Occipital lobe (tissue), 3 donors: ENCODE measurements at places on chromosomes 3 and 15.
A peak's percentile ranks its signal among the peaks of the same experiment; 100 is the strongest.

DNA sequence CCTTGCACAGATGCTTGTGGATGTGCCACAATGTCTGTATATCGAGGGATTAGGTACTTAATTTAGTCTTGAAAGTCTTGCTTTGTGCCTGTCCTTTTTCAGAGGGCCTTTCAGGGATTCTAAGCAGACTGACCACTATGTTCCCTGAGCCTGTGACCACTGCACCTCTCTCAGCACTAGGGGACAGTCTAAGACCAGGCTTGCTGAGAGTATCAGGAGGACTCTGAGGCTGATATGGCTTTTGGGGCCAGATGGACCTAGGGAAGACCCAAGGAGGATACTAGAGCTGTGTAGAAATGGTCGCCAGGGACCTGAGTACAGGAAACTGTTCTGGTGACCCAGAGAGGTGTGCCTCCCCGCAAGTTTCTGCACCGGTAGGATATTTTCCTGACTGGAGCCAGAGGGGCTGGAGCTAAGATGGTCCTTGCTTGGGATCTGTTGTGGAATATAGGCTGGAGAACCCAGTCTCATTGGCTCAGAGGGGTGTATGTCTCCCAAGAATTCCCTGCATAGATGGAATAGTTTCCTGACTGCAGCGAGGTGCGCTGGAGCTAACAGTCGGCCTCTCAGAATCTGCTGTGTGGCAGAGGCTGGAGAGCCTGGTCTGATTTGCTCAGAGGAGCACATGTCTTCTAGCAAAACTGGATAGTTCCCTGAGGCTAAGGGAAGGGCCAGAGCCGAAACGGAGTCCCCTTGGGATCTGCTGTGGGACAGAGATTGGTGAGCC lies 213.2 kb upstream of the DCBLD2 start:
- no peak for DNase-seq

DNA sequence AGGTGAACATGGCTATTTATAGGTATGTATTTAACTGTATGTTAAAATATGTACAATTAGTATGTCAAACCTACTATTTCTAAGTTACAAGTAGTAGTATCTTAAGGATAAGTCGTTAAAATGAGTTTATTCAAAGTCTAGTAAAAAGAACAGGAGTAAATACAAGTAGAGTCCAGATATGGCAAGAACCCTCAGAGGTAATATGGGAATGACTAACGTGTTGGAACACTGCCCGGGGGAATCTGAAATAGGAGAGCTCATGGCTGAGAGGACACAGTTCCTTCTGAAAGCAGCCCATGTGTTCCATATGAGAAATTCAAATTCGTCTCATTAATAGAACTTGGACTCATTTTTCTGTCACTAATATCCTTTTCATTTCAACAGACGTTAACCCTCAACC lies 158.8 kb downstream of the CLSTN2 start:
- no peak for DNase-seq

DNA sequence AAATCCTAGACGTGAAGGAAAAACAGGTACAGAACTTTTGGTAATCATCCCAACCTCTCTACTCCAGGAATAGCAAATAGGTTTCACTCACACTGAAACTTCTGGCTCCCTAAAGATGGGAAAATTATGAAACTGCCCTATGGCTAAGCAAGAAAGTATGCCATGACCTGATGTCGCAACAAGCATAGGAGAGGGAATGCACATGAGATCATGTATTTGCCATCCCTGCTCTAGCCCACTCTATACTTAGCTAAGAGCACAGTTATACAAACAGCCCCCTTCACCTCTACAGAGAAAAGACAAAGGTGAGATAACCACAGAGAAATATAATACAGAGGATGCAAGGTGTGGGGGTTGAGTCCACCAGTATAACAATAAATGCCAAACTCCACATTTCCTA lies 102.7 kb downstream of the TBC1D5 start:
- DNase-seq, result no peak

DNA sequence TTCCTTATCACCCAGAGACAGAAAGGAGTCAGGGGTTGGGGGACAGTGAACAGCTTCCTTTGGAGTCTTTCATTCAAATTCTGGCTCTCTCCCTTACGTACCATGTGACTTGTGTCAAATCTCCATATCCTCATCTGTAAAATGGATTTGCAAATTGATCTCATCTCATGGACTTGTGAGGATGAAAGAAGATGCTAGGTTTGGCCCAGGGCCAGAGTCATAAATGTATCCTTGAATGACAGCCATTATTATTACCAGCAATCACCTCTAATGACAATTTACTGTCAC lies 67.8 kb upstream of the POLG start:
- no peak for DNase-seq

GRCh38 chr3:94431876-94432570 lies 369.2 kb downstream of the NSUN3 start:
- no peak for DNase-seq

GRCh38 chr3:195060217-195060481 lies 210.8 kb downstream of the XXYLT1 start:
- DNase-seq, result no peak

GRCh38 chr15:81959196-81959595 lies 86.6 kb downstream of the MEX3B start:
- DNase-seq, result no peak

- no peak for DNase-seq
Observed at GRCh38 chr15:65094294-65094995, 17.9 kb downstream of the KBTBD13 start.

GRCh38 chr15:66078196-66078928 lies 175.2 kb downstream of the MEGF11 start:
- no peak for DNase-seq

GRCh38 chr3:12393894-12394293 lies 90.4 kb upstream of the TSEN2 start:
- DNase-seq, result no peak

GRCh38 chr3:196633555-196634151 lies 5.8 kb upstream of the NRROS start:
- no peak for DNase-seq

- no peak for DNase-seq
Observed at GRCh38 chr3:194686414-194686815, 732 bp downstream of the FAM43A start.

DNA sequence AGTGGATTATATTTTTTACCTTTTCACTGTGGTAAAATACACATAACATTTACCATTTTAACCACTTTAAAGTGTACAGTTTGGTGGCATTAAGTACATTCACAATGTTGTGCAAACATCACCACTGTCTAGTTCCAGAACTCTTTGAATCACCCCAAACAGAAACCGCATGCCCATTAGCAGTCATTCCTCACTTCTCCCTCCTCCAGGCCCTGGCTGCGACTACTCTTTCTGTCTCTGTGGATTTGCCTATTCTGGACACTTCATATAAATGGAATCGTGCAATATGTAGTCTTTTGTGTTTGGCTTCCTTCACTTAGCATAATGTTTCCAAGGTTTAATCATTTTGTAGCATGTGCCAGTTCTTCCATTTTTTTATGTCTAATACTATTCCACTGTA lies 409.8 kb downstream of the NTRK3 start:
- DNase-seq, result no peak

GRCh38 chr3:190522621-190523222 lies 8.8 kb downstream of the IL1RAP start:
- DNase-seq, result no peak

DNA sequence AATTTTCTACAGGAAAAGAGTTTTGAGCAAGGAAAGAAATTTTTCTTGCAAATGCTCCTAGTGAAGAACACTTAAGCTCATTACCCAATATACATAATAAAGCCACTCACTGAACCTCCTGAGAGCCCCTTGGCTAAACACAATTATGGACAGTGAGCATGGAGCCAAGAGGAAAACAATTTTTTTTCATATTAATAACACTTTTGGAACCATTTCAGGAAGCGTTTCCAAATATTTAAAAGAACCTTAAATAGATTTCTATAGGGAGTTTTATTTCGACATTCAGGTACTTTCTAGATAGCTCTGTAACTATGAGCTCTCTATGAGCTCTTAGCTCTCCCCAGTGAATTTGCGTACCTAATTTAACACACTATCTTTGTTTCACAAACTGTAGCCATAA lies 581.1 kb downstream of the ZNF385D start:
- DNase-seq, result no peak

- DNase-seq, result no peak
Observed at GRCh38 chr3:64138046-64138445, 87.2 kb downstream of the PRICKLE2 start.

- no peak for DNase-seq
Observed at GRCh38 chr3:60636846-60637245, 614.4 kb downstream of the FHIT start.

- DNase-seq, result no peak
Observed at GRCh38 chr3:161854232-161854771, 357.7 kb downstream of the OTOL1 start.

GRCh38 chr3:119148493-119149180 lies 2.7 kb downstream of the TEX55 start:
- DNase-seq, result no peak

DNA sequence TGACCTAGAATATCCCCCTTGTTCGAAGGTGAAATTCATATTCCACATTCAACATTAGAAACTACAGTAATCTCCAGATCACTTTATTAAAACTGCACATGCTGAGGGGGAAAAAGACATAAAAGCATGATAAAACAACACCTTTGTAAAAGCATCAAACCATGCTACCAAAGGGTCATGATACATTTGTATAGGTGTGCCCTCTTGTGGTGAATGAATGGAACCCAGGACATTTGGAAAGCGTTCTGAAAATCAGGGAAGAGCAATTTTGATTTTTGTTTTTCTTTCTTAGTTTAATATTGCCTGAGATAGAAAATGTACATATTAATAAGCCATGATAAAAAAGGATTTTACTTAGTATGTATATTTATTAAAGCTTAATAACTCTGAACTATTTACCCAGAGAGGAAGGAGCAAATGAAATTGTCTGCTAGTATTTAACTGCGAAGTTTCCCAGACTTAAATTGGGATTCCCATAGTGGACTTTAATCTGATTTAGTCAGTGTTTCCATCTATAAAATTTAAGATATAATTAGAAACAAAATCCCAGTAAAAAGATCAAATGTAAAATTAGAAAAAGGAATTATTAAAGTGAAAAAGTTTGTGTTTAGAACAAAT lies 105.8 kb upstream of the ARL6 start:
- no peak for DNase-seq

DNA sequence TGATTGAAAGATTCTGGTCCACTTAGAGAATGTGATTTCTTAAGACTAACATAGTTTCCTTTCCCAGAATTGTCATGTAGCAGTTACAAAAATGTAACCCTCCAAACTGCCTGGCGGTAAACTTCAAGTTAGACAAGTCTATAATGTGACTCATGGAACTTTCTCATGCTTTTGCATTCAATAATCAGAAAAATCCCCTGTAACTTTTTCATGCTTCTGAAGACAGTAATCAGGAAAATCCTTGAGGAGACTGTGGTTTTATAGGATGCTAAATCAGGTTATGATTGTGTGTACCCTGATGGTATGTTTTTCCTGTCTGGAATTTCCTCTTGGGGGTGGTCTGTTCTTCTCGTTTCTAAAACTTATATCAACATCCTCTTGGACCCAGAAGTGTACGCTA lies 74.0 kb upstream of the RARB start:
- DNase-seq, result no peak

GRCh38 chr3:119240101-119240590 lies 532 bp downstream of the B4GALT4 start:
- DNase-seq, result peak; percentile 51

DNA sequence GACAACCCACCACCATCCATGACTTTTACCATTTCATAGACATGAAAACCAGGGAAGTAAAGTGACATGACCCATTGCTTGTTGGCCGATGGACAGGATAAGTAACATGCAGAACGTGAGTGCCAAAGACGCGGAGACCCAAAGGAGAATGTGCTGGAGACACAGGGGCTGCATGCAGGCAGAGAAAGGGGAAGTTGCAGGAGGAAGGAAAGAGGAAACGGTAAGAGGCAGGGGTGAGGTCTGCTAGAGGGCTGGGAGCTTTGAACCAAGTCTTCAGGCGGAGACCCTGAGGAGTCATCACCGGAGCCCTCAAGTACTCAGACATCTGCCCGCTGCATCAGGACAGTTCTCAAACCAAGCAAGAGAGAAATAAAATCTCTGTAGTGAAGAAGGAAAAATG lies 34.9 kb downstream of the MAGEF1 start:
- no peak for DNase-seq

DNA sequence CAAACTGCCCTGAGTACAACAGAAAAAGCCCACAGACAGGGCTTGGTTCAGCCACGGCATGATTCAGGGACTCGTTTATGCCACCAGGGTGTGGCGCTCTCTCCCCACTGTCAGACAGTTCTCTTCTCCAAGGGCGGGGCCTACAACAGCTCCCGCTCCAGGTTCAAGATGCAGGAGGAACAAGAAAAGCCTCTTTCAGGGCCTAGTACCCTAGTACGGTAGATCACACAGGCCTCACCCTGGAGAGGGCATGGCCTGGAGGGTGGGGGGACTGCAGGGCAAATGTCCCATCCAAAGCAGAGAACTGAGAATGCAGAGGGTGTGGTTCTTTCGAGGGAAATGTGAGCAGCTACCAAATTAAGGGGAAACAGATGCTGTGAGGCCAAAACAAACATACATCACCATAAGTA lies 12.0 kb downstream of the MESD start:
- DNase-seq, result peak; percentile 32
